ENCODE measurements at places on chromosomes 1 and 21.

GRCh38 chr1:2129256-2129943 lies 65.2 kb downstream of the FAAP20 start:
- no peak for DNase-seq

GRCh38 chr1:172670316-172670715 lies 11.4 kb downstream of the FASLG start:
- no peak for DNase-seq

DNA sequence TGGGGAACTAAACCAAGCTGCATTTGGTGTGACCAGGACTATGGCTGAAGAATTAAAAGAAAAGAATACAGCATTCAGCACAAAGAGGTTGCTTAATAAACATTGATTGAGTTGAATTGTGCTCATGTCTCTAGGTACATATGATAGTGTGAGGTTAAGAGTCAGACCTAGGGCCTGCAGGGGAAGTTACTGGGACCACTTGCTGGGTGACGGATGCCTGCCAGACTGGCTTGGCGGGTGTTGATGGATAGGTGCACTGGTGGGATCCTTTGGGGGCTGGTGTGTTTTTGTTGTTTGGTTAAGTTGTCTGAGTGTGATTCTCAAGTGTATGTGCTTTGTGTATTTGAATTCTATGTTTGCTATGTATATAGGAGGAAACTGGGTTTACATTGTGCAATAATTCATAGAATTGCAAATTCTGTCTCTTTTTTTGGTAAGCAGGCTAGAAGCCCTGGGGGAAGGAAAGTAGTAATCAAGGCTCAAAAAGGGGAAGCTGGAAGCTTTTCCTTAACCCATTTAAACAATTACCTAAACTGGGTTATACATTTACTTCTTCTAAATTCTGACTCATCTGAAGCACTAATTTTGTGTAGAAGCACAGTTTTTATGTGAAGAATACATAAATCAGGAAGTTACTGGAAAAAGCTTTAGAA lies 1.8 kb downstream of the CD101 start:
- DNase-seq, result no peak

GRCh38 chr1:21550866-21551475 lies 41.7 kb downstream of the ALPL start:
- no peak for DNase-seq

- DNase-seq, result no peak
These were observed 45.7 kb downstream of the ZC3H11B start for GRCh38 chr1:219566951-219567947.

Measured in stimulated activated CD8-positive, alpha-beta memory T cell treated with anti-CD3 and anti-CD28 coated beads, Interleukin-2, amount 100 ng/mL, for 48 hours (primary cell).